Activated T-helper 17 cell treated with anti-CD3 and anti-CD28 coated beads, Interleukin-2, amount 50 U/mL, for 72 hours (primary cell): ENCODE measurements at places on chromosomes 16 and 17. TPM values are rescaled to one million over a fixed set of nuclear protein-coding genes. Genes with fewer than 3 reads are reported as not detected.

MYO18A gene
- total RNA-seq, result 90.6 TPM

REXO5 gene
- total RNA-seq, result 11.4 TPM

DNA sequence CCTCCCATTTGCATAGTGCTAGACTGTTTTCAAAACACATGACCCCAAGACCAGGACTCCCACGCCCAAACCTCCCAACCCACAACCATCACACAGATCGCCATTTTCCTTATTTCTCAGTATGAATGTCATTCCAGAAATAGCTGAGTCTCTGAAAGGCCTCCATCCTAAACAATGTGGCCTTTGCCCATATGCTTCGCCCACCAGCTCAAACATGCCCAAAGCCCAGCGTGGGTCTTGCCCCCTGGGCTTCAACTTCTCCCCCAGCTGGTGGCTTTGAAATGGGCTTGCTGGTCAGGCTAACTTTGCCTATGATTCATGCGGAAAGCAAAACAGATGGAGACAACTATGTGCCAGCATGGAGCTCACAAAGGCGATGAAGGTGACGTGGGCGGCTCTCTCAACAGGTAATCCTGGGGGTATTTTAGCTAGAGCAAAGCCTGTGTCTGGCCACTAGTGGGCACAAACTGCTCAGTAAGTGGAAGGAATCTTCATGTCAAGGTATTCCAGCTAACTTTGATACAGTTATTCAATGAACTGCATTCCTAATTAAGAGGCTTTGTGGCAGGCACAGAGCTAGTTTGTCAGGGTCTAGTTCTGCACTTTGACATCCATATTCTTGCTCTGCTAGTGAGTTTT lies 17.1 kb downstream of the PMP22 start:
- ATAC-seq, result no peak

GRCh38 chr17:31433091-31433790 lies 41.8 kb downstream of the RAB11FIP4 start:
- ATAC-seq, result peak; percentile 80

DNA sequence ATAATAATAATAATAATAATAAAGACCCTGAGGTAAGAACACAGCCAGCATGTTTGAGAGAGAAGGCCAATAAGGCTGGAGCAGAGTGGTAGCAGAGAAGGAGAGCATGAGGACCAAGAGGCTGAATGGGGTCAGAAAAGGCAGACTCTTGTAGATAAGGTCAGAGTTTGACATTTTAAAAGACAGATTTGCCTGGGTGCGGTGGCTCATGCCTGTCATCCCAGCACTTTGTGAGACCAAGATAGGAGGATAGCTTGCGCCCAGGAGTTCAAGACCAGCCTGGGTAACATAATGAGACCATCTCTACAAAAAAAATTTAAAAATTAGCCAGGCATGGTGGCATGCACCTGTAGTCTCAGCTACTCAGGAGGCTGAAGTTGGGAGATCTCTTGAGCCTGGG lies 11.0 kb upstream of the WFIKKN2 start:
- ATAC-seq, result no peak

DNA sequence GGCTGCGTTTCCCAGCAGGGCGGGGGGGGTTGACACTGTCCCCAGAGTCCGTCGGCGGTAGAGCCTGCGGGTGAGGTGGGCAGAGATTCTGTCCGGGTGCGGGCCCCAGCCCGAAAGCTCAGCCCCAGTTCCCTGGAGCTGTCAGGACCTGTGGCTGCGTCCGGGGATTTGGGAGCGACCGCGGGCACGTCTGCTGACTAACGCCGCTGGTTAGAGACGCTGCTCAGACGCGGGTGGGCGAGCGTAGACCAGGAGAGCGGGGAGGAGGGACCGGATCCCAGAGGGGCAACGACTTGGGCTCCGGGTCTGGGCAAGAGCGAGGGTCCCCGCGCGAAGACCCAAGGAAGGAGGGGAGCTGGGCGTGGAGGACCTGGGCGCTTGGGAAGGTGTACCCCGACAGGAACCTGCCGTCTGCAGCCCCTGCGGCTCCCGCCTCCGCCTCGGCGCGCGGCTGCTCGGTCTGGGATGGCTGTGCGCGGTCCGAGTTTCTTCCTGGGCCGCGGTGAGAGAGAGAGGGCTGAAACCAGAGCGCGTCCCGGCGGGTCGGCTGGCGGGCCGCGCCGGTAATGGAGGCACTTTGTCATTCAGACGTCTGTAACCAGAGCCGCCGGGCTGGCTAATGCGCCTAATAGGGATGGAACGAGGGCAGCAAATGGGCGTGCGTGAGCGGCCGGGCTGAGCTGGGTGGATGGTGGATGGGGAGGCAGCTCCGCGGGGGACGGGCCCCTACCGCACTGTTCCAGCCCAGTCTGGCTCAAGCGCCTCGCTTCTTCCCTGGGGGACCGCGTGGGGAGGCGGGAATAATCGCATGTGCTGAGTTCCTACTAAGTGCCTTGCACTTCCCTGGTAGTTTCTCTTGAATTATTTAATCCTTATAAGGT lies 2.3 kb downstream of the NGFR start:
- no peak for ATAC-seq

MRPL10 gene
- total RNA-seq, result 58.0 TPM

DNA sequence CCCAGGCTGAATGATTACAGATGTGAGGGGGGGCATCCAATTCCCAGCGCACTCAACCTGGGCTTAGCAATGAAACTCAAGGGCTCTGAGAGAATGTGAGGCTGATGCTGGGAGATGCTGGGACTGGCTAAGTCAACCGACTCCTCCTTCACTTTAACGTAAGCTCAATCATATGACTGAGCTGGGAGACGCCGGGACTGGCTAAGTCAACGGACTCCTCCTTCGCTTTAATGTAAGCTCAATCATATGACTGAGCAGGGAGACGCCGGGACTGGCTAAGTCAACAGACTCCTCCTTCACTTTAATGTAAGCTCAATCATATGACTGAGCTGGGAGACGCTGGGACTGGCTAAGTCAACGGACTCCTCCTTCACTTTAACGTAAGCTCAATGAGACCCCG lies 179.4 kb downstream of the VPS53 start:
- ATAC-seq, result no peak

ASPA gene
- total RNA-seq, result 0.05 TPM

GRCh38 chr16:89053725-89054029 lies 40.0 kb upstream of the ACSF3 start:
- no peak for ATAC-seq

- peak; percentile 64 for ATAC-seq
Measured at GRCh38 chr17:74987909-74988711, 678 bp downstream of the CDR2L start.

DNA sequence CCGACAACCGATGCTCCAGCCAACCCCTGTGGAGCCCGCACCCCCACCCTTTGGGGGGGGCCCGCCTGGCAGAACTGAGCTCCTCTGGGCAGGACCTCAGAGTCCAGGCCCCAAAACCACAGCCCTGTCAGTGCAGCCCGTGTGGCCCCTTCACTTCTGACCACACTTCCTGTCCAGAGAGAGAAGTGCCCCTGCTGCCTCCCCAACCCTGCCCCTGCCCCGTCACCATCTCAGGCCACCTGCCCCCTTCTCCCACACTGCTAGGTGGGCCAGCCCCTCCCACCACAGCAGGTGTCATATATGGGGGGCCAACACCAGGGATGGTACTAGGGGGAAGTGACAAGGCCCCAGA lies 17.9 kb downstream of the NGFR start:
- no peak for ATAC-seq

- ATAC-seq, result peak; percentile 70
Measured at GRCh38 chr17:15957206-15957605, 12.3 kb downstream of the ADORA2B start.

DNA sequence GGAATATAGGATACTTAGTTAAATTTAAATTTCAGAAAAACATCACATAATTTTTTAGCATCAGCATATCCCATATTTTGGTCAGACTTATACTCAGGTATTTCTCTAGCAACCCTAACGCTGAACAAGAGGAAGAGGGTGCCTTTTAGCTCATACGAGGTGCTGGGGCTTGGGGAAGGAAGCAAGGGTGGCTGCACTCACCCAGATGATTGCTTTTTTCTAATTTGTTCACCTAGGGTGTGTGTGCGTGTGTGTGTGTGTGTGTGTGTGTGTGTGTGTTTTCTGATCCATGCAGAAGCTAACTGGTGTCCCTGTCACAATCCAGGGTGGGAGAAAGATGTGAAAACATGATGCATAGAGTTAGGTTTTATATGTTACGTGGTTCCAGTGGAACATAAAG lies 81.2 kb downstream of the WNT3 start:
- ATAC-seq, result no peak

DNA sequence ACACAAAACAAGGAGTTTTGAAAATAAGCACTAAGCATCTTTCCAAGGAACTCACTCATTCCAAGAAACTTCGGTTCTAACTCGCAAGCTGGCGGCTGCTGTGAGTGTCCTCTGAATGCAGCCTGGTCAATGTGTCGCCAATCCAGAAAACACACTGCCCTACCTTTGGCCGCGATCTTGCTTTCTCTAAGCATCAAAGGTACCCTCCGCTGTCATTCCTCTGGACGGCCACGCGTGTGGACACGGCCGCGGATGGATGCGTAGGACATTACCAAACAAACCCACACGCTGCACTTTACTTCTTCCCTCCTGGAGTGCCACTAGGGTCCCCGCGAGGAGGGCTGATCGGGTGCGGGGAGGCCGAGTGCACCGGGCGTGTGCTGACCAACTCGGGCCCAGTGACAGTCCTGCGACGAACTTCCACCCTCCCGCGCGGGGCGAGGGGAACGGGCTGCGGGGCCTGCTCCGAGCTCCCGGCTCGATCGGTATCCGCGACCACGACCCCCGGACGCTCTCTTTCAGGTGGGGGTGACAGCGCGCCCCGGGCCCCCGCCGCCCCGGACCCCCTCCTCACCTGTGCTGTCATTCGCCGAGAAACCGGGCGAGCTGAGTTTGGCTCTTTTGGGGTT lies 1.1 kb downstream of the CREBBP start:
- ATAC-seq, result peak; percentile 20

GPS1 gene
- total RNA-seq, result 97.2 TPM

DNA sequence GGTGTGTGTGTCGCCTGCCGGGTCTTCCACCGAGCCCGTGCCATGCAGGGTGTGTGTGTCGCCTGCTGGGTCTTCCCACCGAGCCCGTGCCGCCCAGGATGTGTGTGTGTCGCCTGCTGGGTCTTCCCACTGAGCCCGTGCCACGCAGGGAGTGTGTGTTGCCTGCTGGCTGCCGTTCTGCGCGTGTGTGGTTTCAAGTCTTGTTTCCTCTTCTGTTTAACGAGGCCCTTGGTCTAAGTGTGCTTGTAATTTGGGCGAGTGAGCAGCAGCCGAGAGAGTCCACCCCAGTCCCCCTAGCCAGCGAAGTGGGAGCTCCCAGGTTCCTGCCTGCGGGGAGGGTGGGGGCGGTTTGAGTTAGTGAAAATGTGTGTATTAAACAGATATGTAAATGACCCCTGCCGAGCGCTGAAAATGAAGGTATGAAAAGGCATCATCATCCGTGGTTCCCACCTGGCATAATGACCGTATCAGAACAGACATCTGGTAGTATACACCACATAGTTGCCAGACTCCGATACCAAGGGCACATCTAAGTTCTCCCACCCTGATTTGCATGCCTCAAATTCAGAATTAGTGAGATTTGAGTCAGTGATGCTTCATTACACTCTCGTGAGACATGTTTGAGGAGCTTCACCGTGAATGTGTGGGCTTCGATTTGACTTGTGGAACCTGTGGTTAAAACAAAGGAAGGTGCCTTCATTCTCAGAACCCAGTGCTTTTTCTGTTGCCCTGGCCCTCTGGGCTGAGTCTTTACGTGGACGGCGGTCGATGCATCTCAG lies 114.5 kb upstream of the CHMP6 start:
- ATAC-seq, result peak; percentile 90

NPIPB9 gene
- total RNA-seq, result 7.0 TPM

CDRT15 gene
- not detected for total RNA-seq
